Neural crest cell (in vitro differentiated cells): ENCODE measurements at places on chromosomes 7 and 10. TPM values are rescaled to one million over a fixed set of nuclear protein-coding genes. Genes with fewer than 3 reads are reported as not detected.

- DNase-seq, result no peak
Measured at GRCh38 chr10:78543031-78543748, 509.5 kb downstream of the RPS24 start.

GRCh38 chr7:16028103-16028502 lies 341.6 kb upstream of the MEOX2 start:
- DNase-seq, result no peak

DNA sequence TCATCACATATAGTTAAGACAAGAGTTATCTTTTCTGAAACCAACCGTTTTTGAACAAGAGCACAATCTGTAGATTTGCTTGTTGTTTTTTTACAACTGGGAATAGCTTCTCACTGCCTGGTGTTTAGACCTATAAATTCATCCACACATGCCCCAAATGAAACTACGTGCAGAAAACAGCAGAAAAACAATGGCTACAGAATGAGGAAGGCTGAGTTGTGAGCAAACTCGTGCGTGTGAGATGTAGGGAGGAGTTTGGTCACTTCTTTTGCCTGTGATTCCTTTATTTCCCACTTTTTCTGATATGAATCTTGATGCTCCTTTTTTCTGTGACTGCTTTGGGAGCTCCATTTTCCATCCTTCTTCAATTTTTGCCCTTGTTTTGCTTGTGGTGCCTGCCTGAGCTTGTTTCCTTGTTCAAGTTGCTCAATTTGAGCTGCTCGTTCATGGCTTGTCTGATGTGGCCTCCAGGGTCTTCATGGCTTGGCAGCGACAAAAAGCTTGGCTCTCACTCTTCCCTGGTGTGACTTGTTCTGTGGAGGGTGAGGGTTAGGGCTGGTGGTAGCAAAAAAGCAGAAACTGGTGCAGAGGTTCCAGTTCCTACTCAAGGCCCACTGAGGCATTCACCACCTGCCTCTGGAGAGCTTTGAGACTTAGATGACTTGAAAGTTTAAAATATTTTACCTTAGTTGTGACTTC lies 76.9 kb downstream of the ZNF365 start:
- no peak for DNase-seq

Gene AOC1
- total RNA-seq, result not detected in 2 replicates

Gene OGDHL
- total RNA-seq, result 10.1 and 10.6 TPM in 2 replicates
